Activated CD4-positive, alpha-beta T cell treated with anti-CD3 and anti-CD28 coated beads for 1 hour (primary cell): ENCODE measurements at places on chromosomes 16 and 17.

- no peak for DNase-seq
Measured at GRCh38 chr16:72404299-72404698, 232.3 kb upstream of the PMFBP1 start.

GRCh38 chr16:86477642-86478041 lies 32.7 kb upstream of the FOXF1 start:
- DNase-seq = no peak

DNA sequence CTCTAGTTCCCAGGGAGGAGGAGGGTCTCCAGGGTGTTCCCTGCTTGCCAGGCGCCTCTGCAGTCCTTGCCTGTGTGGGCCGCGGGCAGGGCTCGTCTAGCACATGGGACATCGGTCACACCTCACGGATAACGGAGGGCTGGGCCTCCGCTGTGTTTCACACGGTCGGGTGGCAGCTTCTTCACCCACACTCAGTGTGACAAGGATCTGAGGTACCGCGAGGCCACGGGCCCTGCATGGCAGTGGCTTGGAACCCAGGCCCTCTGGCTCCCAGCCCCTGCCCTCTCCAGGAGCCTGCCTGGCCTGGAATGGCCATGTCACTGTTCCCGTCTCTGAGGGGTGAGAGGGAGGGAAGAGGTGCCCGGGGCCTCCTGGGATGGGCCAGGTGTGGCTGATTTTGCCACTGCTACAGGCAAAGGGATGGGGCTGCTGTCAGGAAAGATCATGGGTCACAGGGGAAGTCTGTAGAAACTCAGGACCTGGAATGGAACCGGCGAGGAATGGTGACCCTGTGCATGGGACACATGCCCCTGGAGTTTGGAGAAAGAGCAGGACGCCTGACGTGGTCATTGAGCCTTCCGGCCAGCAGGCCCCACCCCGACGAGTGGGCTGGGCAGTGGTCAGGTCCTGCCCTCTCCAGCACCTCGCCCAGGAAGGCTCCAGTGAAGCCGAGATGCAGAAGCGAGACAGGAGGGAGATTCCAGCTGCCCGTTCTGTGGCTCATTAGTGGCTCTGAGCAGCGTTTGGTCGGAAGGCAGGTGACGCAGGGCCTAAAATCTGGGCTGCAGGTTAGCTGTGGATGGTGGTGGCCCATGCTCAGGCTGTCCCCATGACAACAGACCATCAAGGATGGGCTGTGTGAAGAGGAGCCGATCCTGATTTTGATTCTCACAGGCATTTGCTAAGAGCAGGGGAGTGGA lies 76.5 kb upstream of the GSE1 start:
- DNase-seq = no peak

- no peak for DNase-seq
Measured at GRCh38 chr16:49748322-49748721, 107.6 kb downstream of the ZNF423 start.

DNA sequence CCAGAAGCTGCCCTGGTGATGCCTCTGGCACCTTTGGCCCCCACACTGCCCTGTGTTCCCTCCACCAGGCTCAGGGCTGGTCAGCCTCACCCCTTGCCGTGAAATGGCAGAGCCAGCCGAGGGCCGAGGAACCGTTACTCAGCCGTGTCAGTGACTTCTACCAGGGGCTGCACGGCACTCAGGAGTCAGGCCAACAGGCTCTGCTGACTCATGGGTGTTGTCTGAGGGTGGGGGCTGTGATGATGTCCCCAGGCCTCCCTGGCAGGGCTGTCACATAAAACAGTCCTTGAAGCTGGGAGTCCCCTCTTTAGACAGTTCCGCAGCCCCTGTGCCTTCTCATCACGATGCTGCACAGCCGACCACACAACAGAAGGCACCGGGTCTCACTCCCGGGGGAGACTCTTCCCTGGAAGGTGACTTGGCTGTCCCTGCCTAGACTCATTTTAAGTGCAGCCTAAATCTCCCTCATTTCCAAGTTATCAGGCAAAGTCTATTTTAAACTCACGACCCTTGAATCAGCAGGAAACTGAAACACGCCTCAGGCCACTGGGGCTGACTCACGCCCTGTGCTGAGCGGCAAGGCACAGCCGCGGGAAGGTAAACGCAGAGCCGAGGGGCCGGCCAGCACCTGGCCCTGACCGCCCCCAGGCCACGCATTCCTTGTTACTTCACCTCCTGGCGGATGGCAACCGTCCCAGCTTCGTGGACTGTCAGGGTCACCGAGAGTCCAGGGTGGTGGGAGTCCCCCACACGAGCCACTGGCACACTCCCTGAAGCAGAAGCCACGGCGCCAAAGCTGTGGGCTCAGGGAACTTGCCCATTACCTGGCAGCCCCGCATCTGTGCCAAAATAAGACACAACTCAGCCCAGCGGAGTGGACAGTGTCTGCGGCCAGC lies 102.6 kb downstream of the ZNF778 start:
- no peak for DNase-seq

- no peak for DNase-seq
Measured at GRCh38 chr16:4241928-4242283, at the start of gene SRL. SRL (minus strand) TSS chr16:4242080; CDS start chr16:4242067, 13 bp downstream.

- DNase-seq = no peak
Measured at GRCh38 chr16:10026593-10026992, 155.6 kb downstream of the GRIN2A start.

- no peak for DNase-seq
Measured at GRCh38 chr17:2094891-2095535, 40.1 kb downstream of the HIC1 start.

DNA sequence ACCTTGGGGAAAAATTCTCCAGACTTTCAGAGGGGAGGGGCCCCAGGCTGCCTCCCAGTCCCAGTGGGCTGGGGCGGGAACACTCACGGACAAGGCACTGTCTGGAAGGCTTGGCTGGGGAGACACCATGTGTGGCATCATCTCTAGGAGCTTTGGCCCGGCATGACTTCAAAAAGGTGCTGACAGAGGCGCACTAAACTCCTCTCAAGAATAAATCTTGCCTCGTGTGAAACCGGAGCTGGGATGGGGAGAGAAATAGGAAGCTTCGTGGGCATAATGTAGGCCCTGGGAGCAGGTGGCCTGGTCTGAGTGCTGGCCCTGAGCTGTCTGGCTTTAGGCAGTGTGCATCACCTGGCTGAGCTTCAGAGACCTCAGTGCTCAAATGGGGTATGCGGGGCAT lies 5.7 kb downstream of the WSCD1 start:
- no peak for DNase-seq
